ENCODE measurements at places on chromosomes 5 and 9.

DNA sequence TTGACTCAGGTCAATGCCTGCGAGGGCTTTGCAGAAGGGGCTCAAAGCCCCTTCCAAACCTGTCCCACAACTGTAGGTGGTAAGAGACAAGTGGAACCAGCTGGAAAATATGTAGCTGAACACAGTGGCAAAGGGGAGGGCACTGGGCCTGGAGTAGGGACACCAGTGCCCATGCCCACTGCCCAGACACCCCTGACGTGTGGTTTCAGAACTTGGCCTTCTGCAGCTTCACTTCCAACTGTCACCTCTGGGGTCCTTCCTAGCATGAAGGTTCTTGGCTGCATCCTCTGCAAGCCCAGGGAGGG, 233.1 kb upstream of the IRX1 start:
- no peak for DNase-seq

GRCh38 chr5:109035436-109035835, 287.7 kb downstream of the FER start:
- no peak for DNase-seq

DNA sequence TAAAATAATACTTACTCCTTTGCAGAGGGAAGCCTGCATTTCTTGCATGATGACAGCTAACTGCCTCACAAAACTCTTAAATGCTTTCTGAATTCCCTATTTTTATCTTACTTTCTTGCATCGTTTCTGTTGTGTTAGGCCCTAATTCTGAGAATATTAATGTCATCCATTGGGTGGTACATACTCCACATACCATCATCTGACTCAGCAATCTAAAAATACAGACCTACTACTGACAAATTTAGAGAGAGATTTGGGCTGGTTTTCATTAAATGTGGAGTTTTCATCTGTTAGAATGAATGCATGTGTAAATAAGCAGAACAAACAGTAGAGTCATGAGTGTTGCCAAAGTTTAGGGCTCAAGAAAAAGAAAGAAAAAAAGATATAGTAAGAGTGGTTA, 26.5 kb upstream of the KCNN2 start:
- no peak for DNase-seq

GRCh38 chr9:91012933-91013841, 211.6 kb downstream of the SYK start:
- DNase-seq = no peak

DNA sequence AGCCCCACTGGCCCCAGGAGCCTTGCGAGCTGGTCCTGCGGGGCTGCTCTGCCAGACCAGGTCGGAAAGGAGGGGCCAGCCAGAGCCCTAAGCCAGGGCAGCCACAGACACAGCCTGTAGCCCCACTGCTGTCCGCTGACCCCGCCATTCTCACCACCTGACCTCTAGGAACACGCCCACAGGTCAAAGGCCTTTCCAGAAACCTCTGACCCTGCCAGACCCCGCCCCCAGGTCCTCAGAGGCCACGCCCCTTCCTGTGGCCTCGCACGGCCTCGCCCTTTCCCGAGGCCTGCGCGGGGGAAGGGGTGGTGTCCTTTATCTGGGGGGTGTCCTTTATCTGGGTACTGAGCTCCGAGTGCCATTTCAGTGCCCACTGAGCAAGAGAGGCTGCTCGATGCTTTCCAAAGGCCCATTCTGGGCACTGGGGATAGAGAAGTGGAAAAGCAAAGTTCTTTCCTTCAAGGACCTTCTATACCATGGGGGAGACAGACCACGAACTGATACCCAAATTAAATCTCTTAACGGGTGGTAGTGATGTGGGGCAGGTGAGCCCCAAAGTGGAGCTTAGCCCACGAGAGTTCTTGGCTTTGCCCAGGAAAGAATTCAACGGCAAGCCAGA, 46.5 kb downstream of the P4HA2 start:
- DNase-seq = no peak

DNA sequence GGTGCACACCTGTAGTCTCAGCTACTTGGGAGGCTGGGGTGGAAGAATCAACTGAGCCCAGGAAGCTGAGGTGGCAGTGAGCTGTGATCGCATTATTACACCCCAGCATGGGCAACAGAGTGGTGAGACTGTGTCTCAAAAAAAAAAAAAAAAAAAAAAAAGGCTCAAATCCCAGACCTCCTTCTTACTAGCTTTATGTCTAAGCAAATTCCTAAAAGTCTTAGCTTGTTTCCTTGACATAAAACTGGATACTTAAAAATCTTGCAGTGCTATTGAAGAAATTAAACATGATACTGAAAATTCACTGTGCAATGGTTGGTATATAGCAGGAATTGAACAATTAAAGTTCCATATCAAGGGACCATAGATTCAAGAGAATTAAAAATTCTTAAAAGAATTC, 45.0 kb downstream of the PCDHGC5 start:
- DNase-seq = no peak

DNA sequence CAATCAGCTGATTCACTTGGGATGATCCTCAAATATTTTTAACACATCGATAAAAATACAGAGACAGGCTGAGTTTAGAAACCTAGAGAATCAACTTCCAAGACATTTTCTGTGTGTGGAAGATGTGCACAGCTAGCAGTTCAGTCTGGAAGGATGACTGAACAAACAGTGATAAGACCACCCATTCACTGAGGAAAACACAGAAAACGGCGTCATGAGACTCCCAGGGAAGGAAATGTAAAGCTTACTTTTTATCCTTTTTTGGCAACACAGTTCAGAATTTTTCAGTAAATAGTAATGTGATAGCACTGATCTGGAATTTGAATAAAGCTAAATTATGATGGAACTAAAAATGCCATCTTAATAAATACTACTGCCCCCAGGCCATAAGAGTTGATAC, 277.6 kb downstream of the SEMA5A start:
- no peak for DNase-seq

- DNase-seq = no peak
Measured at GRCh38 chr5:169893010-169893409, 87.3 kb downstream of the INSYN2B start.

DNA sequence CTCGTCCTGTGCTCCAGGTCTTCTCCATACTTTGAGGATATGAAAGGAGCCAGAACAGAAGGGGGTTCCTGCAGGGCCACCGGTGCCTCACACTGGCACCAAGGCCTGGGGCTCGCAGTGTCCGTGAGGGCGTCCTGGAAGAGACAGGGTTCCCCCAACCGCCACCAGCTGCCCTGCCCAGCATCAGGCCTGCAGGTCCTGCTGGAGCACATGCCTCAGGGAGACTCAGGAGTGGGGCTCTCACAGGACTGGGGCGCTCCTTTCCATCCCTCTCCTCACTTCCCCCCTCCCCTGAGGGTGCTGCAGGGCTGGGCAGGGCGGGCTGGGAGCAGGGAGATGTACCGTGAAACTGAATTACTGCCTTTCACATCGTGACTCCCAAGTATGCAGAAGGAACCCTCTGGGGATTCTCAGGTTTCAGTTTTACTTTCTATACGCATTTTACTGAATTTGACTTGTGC, 31.7 kb downstream of the CEP72 start:
- no peak for DNase-seq

GRCh38 chr5:160548949-160549645, 127.4 kb downstream of the PTTG1 start:
- DNase-seq = no peak

DNA sequence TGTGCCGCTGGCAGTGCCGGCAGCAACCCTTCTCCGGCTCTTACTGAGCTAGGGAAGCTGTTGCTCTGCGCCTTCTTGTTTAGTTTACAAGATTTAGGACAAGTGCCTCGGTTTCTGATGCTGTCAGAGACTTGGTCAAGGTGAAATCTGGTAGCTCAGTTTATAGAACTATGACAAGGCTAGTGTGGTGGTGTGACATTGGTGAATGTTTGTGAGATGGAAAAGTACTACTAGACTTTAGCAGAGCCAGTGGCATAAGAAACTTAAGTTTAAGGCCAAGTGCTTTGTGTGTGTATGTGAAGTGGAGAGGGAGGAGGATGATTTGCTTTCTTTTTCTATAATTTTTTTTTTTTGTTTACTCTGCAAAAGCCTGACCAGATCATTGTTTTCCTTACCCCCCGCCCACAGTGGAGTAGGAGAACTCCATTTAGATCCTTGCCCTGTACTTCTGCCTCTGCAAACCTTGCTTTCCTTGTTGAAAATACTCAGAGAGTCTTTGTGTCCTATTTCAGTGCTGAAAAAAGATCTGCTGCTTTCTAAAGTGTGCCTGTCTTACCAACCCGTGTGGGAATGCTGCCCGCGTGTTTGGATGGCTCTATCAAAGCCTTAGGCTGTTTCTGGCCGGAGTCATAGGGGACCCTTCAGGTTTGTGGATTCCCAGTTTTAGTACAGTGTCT, 75.9 kb downstream of the TRIO start:
- DNase-seq = no peak

DNA sequence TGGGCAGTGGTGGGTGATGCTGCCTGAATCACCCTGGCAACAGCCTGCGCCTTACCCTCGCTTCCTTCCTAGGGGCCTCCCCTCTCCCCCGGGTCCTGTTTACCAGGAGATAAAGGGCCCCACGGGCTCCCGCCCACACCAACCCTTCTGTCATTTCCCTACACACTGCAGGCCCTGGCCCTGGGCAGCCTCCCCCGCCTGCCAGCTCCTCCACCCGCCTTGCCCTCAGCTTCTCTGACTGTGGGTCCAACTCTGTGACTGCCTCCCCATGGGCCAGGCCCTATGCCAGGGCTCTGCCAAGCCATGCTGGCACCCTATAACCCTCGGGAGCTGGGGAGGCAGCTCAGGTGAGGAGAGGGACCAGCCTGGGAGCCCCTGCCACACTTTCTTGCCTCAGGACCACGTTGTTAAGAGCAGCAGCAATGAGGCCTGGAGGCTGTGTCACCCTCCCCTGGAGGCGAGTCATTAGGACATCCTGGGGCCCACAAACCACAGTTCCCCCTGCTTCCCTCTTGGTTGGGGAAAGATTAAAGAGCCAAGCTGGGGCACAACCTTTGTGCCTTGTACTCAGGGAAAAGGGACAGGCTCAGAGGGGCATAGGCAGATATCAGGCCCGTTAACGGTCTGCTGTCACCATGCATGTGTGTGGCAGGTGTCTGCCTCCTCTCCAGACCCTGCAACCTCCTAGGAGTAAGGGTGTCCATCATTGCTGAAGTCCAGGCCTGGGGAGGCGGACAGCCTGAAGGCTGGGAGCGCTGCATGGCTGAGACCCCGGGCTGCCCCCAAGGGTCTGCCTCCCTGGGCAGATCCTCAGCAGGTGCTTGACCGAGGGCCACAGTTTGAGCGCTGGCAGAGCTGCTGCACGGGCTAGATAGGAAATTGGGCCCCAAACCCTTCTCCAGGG, 2.8 kb downstream of the MGAT4B start:
- no peak for DNase-seq

DNA sequence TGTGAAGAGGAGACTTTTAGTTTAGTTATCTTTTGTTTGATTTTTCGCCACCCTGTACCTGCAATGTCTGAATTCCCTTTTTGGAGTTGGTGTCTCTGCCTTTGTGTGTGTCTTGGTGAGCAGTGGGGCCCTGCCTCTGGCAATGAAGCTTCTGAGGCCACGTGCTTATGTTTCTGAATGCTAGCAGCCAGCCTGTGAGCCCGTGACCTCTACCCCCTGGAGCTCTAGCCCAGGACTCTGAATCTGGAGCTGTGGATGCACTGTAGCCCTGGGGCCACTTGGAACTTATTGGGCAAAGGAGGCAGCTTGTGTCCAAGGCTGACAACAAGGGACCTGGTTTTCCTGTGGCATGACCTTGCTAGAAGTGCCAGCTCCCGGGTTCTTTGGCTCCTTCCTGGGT, 19.4 kb downstream of the ENTREP1 start:
- no peak for DNase-seq

- DNase-seq = peak; percentile 88
Measured at GRCh38 chr5:138035605-138036537, 3.0 kb upstream of the FAM13B start.

- DNase-seq = no peak
Measured at GRCh38 chr5:101687349-101687985, 608.6 kb downstream of the SLCO4C1 start.

GRCh38 chr9:77907585-77907984, 124.0 kb downstream of the GNAQ start:
- no peak for DNase-seq

DNA sequence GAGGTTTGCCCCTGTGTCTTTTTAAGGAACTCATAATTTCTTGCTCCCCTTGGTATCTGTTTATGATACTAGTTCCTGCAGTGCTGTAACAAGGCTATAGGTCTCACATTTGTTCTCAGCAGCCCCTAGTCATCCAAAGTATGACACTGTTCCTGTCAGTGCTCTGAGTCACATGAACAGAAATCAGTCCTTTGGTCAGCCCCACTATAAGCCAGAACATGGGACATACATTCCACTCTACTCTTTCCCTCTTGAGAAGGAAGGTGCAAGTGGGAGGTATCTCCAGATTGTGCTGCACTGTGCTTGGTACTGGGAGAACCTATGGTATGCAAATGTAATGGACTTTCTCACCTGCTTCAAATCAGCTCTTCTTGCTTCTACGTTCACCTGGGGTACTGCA, 87.0 kb downstream of the IARS1 start:
- no peak for DNase-seq

- DNase-seq = peak; percentile 83
Measured at GRCh38 chr9:113274474-113275156, 757 bp downstream of the CDC26 start.

- peak; percentile 59 for DNase-seq
Measured at GRCh38 chr5:133423618-133424282, 188.6 kb downstream of the FSTL4 start.

- DNase-seq = no peak
Measured at GRCh38 chr5:175742290-175742994, 84.6 kb downstream of the HRH2 start.

DNA sequence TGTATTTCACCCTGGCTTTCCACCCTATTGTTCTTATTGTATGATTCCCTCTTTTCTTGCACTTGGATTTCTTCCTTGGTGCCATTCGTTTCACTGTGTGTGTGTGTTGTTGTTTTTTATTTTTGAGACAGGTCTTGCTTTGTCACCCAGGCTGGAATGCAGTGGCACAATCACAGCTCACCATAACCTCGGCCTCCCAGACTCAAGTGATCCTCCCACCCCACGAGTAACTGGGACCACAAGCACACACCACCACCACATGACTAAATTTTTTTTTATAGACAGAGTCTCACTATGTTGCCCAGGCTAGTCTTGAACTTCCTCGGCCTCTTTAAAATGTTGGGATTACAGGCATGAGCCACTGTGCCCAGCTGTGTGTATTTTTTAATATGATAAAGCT, 72.0 kb downstream of the MLLT3 start:
- DNase-seq = no peak

GRCh38 chr5:14464671-14465070, 116.9 kb upstream of the OTULINL start:
- no peak for DNase-seq

- DNase-seq = no peak
Measured at GRCh38 chr9:98888801-98889421, 54.8 kb upstream of the COL15A1 start.

- DNase-seq = no peak
Measured at GRCh38 chr5:40554054-40554453, 125.7 kb upstream of the PTGER4 start.

DNA sequence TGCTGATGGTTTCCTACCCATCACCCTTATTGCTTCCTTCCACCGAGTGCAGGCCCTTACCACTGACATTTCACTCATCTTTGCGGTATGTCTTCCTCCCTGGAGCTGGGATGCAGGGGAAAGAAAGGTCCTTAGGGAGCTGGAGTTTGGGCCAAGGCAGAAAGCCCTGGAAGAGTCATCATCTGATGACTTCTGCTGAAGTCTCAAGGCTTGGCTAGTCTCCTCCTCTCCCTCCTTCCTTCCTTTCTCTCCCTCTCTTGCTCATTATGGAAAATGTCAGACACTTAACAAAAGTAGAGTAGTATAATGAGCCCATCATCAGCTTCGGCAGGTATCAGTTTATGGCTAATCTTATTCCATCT, 40.0 kb downstream of the LARP1 start:
- no peak for DNase-seq
